Activated T-helper 1 cell treated with anti-CD3 and anti-CD28 coated beads, Interleukin-2, amount 50 U/mL, for 16 hours (primary cell): ENCODE measurements at places on chromosomes 12 and 14.

- no peak for DNase-seq
These were observed 85.4 kb downstream of the KCNMB4 start for GRCh38 chr12:70451528-70451927.

GRCh38 chr12:92496790-92497189, 206.0 kb upstream of the PLEKHG7 start:
- no peak for DNase-seq

GRCh38 chr14:90819734-90820393, 3.6 kb upstream of the TTC7B start:
- DNase-seq, result no peak

GRCh38 chr12:30980955-30981662, 54.6 kb downstream of the TSPAN11 start:
- no peak for DNase-seq

GRCh38 chr14:96434040-96434439, 42.1 kb downstream of the AK7 start:
- DNase-seq, result no peak

DNA sequence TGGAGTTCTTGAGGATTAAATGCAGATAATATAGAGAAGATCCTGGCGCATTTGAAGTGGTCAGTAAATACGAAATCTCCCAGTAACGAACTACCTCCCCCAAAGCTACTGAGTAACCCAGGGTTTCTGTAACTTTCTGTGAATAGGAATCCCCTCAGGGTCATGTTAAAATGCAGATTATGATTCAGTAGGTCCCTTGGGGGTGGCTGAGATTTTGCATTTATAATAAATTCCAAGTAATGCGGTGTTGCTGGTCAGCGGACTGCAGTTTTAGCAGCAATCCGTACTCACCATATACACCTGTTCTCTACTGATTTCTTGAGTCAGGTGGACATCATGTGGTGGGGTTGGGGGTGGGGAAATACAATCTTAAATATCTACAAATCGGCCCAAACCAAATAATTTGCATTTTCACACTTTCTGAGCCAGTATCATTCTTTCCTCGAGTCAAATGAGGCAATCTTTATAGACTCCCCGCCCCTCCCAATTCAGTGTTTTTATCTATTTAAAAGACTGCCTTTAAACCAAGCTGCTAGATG, 868 bp downstream of the SPATA7 start:
- no peak for DNase-seq

GRCh38 chr12:10967409-10967808, 19.3 kb downstream of the TAS2R50 start:
- DNase-seq, result no peak

- no peak for DNase-seq
These were observed 7.6 kb downstream of the CEP170B start for GRCh38 chr14:104872469-104873341.

GRCh38 chr14:50941151-50941550, 3.1 kb downstream of the PYGL start:
- no peak for DNase-seq

DNA sequence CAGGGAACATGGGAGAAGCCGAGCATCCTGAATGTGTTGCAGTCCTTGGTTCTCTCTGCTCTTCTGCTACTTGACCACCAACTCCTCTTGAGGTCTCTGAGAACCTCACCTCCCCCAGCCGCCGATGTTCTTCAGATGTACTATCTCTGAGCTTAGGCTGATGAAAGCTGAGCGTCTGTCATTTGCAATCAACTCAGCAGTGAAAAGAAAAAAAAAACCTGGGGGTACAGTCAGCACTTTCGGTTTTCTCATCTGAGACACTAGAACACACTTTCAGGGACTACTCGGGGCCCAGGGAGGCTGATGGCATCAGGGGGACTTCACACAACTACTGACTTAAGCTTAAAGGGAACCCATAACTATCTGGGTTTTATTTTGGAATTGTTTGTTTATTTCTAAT, 9.6 kb upstream of the FLVCR2 start:
- DNase-seq, result no peak

- no peak for DNase-seq
These were observed 7.1 kb downstream of the ZFP36L1 start for GRCh38 chr14:68785534-68786490.

DNA sequence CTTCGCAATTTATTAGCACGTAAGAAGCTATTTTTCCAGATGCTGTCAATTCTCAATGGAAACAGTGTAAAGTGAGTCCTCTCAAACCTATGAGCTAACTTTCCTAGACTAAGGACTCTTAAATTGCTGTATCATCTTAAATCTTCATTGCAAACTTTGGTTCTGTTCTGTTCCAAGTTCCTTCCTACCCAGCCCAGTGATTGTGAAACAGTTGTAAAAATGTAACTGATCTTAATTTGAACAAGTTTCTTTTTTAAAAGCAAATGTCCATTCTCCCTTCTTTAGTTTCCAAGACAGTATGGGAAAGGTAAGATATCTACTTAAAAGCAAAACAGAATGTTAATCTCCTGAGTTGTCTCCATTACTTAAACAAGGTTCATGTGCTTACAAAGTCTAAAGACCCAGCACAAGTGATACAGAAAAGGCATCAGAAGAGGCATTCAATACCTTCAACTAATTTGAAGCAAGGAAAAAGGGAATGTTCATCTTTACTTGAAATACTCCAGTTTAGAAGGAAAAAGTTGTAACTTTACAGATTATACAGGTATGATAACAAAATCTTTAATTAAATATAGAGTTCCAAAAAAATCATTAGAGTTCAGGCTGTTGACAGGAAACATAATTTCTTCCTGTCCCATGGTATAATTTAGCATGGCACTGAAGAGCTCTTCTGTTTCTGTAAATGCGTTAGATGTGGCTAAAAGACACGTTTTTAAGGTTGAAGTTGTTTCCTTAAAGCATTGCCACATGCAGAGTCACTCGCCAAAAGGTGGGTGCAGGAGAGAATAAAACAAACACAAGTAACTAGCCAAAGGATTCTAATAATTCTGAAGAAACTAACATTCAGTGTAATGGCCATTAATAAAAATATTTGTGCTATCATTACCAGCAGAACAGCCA, 101.5 kb upstream of the USP15 start:
- no peak for DNase-seq

DNA sequence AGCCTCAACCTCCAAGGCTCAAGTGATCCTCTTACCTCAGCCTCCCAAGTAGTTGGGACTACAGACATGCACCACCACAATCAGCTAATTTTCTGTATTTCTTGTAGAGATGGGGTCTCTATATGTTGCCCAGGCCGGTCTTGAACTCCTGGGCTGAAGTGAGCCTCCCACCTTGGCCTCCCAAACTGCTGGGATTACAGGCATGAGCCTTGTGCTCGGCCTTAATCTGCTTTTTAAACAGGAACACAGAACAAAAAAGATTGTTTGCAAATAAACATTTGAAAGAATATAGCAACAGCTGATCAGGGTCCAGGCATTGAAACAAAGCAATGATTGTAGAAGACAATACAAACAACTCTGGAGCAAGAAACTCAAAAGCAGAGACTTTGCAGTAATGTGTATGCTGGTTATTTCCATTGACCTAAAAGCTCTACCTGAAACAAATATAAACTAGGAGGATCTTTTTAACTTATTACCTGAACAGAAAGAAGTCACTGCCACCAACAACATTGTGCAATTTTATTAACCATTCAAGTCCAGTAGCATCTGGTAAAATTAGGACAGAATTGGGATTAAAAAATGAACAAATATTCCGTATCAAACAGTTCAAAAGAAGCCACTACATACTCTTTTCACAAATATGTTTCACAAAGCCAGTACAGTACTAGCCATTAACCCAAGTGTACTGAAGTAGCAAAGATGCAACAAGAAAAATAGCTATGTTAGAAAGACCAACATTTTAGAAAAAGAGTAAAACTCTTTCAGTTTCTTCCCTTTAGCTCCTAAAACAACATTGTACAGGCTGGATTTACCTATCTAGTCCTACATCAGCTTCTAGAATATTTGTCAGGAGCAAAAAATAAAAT, 14.2 kb downstream of the AMN1 start:
- no peak for DNase-seq

- no peak for DNase-seq
These were observed 23.5 kb downstream of the CMKLR1 start for GRCh38 chr12:108315486-108316105.

GRCh38 chr12:122235741-122236140, 9.9 kb upstream of the DIABLO start:
- DNase-seq, result no peak

GRCh38 chr12:113858841-113859386, 107.2 kb downstream of the RBM19 start:
- no peak for DNase-seq

- DNase-seq, result no peak
These were observed 8.6 kb upstream of the KRT8 start for GRCh38 chr12:52913431-52913821.

DNA sequence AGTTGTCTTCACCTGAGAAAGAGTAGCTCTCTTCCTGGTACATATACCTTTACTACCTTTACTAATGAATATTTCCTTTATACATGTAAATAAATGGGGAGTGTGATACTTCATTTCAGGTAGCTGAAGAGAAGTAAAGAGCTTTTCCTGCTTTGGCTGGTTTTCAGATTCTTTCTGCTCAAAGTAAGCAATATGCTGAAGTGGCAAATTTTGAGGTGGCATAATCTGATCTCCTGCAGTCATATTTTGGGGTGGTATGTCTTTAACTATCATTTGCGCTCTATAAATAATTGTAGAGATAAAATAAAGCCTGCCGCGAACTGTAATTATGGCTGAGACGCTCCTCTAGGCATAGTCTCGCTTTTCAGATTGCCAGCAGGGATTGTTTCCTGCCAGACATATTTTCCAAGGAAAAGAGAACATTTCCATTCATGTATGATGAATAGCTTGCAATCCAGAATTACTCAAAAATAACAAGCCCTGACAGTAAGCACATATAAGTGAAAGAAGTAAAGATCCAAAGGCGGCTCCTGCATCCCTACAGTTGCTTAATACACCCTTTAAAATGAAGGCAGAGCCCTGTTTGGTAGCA, 200.7 kb downstream of the C12orf50 start:
- DNase-seq, result no peak

GRCh38 chr14:27916326-27916725, 850.3 kb upstream of the FOXG1 start:
- no peak for DNase-seq

- no peak for DNase-seq
These were observed 286.8 kb downstream of the LRIG3 start for GRCh38 chr12:58633479-58633878.

GRCh38 chr12:11130999-11131398, 3.4 kb downstream of the TAS2R30 start:
- no peak for DNase-seq

GRCh38 chr12:115988625-115989563, 288.6 kb downstream of the MED13L start:
- DNase-seq, result no peak

GRCh38 chr14:73817020-73817655, 34.5 kb upstream of the PTGR2 start:
- DNase-seq, result no peak

- DNase-seq, result no peak
These were observed 88.3 kb downstream of the OTOGL start for GRCh38 chr12:80187660-80188090.

GRCh38 chr14:98685725-98686124, 586.3 kb downstream of the BCL11B start:
- DNase-seq, result no peak

DNA sequence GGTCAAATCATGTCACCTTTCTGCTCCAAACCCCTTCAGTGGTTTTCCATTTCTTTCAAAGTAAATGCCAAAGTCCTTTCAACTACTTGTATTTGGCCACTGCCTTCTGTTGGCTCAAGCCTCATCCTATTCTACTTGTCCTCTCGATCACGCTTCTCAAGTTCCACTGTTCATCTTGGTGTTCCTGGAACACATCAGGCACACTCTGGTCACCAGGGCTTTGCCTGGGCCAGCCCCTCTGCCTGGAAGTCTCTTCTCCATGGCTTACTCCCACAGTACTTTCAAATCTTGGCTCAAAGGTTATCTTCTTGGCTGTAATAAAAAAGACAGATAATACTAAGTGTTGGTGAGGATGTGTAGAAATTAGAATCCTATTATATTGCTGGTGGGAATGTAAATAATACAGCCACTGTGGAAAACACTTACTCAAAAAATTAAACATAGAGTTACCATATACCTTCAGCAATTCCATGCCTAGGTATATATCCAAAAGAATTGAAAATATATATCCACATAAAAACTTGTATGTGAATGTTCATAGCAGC, 17.3 kb upstream of the PPFIBP1 start:
- DNase-seq, result no peak

DNA sequence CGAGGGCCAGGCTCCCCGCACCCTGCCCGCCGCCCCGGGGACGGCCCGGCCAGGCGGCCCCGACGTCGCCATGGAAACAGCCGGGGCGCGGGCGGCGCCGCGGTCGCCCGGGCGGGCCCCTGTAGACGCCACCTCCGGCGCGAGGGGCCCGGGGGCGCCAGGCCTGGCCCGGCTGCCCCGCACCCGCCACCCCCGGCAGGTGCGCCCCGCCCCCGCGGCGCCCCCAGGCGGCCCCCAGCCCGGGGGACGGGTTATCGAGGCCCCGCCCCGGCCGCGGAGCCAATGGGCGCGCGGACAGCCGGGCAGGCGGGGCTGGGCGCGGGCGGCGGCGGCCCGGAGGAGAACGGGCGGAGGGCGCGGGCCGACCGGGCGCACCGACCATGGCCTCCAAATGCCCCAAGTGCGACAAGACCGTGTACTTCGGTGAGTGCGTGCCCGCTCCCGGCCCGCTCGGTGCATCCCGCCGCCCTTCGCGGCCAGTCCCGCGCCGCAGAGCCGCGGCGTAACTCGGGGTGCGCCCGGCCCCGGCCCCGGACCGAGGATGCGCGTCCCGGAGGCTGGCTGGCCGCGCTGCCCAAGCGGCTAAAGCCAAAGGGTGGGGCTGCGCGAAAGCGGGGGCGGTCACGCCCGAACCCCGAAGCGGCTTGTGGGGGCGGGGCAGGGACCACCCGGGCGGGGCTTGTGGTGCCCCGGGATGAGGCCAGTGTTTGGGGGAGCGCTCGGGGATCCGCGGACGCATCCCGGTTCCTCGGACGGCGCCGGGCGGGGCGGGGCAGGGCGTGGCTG, at the start of gene CRIP2:
Gene CRIP2 (plus strand): TSS at position 339 of the 786 bp plus-strand sequence. CDS start 42 bp downstream, at position 381.
- DNase-seq, result no peak

GRCh38 chr12:30090258-30090657, 306.5 kb upstream of the TMTC1 start:
- no peak for DNase-seq

GRCh38 chr14:77458249-77458950, 507 bp downstream of the AHSA1 start:
- no peak for DNase-seq

- no peak for DNase-seq
These were observed 16.5 kb downstream of the JAG2 start for GRCh38 chr14:105151838-105152793.

- DNase-seq, result no peak
These were observed 57.5 kb downstream of the ARHGAP5 start for GRCh38 chr14:32134448-32135097.

DNA sequence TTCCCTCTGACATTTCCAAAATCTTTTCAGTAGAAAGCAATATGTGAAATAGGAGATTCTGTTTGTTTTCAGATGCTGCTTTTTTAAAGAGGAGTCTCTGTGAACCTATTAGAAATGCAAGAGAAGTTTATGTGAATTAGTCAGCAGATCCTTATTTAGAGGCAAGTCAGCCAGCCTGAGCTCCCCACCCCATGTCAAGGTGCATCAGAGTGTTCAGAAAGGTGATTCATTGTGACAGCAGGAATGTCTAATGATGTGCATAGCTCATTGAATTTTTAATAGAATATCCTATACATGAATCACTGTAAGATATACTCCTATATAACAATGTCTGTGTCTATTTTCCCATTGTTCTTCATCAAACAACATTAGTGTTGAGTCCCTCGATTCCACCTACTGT, 1222.4 kb upstream of the USP15 start:
- no peak for DNase-seq
